Type B pancreatic cell (in vitro differentiated cells): ENCODE measurements at places on chromosomes 7 and 10.

DNA sequence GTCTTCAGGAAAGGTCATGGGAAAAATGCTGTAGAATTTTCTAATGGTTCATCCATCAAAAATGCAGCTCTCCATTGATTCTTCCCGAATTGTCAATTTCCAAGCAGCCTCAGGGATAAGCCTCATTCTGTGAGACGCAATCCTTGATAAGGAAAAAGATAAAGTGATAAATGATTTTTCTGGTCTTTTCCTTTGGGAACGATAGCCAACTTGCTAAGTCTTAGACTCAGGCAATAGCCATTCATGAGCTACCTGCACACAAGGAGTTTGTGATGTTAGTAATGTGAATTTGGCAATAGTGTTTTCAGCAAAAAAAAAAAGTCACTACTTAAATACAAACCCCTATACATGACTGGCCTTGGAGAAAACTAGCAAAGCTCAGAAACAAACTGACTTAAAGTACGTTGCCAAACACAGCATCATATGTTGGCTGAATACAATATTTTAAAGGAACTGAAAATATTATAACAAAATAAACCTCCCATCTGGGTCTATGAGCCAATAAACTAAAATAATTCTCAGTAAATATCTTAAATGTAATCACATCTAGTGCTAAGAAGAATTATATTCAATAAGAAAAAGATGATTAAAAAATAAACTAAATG is 75.5 kb downstream of the KLF6 start:
- H3K4me1 ChIP-seq: peaks cover 9% of the 10 kb centered on the region
- H3K36me3 ChIP-seq: peaks cover 6% of the 10 kb centered on the region
- no peak overlapping the region for H3K4me3 ChIP-seq
- H3K27ac ChIP-seq: no peak overlapping the region

DNA sequence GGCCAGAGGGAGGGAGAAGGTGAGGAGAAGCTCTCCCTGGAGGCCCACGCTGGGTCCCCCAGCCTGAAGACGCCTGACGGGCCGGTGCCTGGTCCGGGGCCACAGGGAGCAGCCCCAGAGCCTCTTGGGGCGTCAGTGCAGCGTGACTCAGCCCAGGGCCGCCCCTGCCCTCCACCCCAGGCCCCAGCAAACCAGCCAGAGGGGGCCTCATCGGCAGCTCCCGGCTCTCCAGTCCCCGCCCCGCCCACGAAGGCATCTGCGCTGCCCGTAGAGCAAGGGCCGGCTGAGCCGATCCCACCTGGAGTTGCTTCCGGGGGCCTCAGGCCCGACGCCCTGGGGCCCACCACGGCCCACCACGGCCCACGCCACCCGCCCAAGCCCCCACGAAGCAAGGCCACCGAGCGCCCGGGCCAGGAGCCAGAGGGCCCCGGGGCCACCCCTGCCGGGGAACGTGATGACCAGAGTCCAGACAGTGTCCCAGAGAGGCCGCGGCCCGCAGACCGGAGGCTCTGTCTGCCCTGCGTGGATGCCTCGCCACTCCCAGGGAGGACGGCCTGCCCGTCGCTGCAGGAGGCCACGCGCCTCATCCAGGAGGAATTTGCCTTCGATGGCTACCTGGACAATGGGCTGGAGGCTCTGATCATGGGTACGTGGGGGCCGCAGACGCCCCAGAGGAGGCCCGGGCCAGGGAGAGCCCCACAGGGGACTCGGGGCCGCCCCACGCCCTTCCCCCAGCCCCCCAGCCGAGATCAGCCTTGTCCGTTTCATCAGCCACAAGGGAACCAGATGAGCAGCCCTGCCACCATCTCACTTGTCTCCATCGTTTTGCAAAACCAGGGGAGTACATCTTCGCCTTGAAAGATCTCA is 31.2 kb upstream of the UTF1 start:
- H3K4me1 ChIP-seq: no peaks in the 10 kb centered on the region
- no peak for DNase-seq
- peaks cover 2% of the 10 kb centered on the region for H3K27me3 ChIP-seq
- H3K27ac ChIP-seq: no peak overlapping the region
- no peak overlapping the region for H3K4me3 ChIP-seq
- H3K36me3 ChIP-seq: no peaks in the 10 kb centered on the region

DNA sequence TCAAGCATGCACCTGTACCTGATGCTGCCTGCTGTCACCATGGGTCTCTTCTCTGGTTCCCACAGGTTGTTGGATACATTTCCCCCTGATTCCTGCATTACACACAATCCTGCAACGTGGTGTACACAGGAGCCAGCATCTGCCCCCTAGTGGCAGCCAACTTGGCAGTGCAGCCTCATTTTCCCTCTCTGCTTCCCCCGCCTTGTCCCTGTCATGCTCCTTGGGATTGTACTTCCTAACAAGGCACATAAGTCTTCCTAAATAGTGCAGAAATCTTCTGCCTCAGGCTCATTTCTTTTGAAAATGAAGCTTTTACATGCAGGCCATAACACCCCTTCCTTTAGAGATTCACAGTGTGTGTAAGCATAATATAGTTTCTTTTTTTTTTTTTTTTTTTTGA is 387.5 kb downstream of the CCSER2 start:
- peaks cover 5% of the 10 kb centered on the region for H3K27me3 ChIP-seq
- H3K36me3 ChIP-seq: no peaks in the 10 kb centered on the region
- H3K4me3 ChIP-seq: no peak overlapping the region
- no peak overlapping the region for H3K27ac ChIP-seq
- no peaks in the 10 kb centered on the region for H3K4me1 ChIP-seq
- no peak for DNase-seq

- no peak for DNase-seq
- H3K36me3 ChIP-seq: no peaks in the 10 kb centered on the region
- H3K27me3 ChIP-seq: no peaks in the 10 kb centered on the region
- no peaks in the 10 kb centered on the region for H3K4me1 ChIP-seq
Observed at GRCh38 chr7:14104861-14105260, 115.4 kb upstream of the ETV1 start.
